ENCODE measurements at places on chromosomes 11 and 22.

DNA sequence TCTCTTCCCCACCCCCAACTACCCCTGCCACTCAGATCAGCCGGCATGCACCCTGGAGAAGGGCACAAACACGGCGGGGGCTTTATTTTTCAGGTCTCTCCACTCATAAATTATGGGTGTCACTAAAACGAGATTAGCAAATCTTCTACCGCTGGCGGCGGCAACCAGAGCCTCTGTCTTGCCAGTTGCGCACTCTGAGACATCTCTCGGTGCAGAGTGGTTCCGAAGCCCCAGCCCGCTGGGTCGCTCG lies 125.3 kb upstream of the C11orf58 start:
- DNase-seq = no peak

- DNase-seq = no peak
These were observed 203.1 kb downstream of the RAB38 start for GRCh38 chr11:87972133-87972532.

GRCh38 chr11:7348432-7349304 lies 97.0 kb downstream of the SYT9 start:
- DNase-seq = peak; percentile 12

DNA sequence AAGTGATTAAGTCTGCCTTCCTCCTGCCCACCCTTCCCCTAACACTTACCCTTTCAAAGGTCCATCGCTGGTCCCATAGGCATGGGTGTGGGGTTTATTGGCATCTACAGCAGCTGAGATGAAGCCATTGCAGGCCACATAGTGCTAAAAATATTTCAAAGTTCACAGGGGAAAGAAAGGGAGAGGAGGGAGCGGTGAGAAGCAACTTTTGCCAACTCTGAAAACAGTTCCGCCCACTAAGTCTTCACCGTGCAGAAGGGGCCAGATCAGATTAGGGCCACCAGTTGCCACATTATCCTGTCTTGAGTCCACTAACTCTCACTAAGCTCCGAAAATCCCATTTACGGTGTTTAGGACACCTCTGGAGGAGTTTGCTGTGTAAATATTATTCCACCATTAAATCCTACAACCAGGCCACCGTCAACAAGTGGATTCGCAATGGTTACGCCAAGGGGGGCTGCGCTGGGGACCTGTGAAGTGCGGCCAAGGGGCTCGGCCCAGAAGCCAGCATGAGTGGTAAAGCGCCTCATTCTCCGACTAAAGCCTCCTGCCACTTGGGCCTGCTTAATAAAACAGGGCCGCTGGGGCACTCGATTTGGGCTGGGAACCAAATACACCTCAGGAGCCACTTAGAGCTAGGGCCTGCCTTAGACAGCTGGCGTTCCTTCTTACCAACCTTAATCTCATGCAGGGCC lies 534.9 kb downstream of the MIAT start:
- no peak for DNase-seq

DNA sequence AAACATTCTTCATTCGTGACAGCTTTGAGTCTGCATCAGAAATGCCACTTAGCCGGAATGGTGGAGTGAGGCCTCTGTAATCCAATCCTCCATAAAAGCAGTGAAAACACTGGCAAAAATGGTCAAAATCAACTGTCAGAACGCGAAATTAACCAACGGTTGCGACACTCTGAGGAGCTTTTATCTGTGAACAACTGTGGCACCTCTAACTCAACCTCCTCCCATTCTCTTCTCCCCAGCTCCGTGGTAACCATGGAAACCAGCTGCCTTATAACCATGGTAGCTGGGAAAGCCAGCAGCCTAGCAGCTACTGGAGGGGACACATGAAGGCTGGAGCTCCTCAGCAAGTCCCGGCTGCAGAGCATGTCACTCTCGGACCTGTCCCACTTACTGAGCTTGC lies 20.3 kb downstream of the AP2A2 start:
- no peak for DNase-seq

- DNase-seq = no peak
These were observed 21.1 kb downstream of the ASCC2 start for GRCh38 chr22:29816980-29817379.

DNA sequence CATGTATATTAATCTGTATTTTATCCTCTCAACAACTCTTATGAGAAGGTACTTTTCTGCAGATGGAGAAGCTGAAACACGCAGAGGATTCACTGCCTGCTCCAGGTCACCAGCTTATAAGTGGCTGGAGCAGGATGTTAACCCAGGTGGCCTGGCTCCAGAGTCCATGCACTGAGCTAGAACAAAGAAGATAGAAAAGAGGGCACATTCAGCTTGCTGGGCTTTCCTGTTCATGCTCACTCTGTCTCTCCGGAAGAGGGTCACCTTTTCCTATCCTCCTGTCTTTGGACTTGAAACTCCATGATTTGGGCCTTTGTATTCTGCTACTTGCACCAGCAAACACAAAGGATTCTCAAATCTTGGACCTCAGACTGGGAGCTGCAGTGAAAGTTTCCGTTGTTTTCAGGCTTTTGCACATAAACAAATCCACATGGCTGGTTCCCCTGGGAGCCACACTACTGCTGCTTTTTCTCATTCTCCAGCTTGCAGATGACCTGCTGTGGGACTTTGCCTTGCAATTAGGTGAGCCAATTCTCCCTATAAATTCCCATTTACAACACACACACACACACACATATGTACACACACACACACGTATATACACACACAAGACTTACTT lies 117.3 kb upstream of the GRK3 start:
- no peak for DNase-seq

DNA sequence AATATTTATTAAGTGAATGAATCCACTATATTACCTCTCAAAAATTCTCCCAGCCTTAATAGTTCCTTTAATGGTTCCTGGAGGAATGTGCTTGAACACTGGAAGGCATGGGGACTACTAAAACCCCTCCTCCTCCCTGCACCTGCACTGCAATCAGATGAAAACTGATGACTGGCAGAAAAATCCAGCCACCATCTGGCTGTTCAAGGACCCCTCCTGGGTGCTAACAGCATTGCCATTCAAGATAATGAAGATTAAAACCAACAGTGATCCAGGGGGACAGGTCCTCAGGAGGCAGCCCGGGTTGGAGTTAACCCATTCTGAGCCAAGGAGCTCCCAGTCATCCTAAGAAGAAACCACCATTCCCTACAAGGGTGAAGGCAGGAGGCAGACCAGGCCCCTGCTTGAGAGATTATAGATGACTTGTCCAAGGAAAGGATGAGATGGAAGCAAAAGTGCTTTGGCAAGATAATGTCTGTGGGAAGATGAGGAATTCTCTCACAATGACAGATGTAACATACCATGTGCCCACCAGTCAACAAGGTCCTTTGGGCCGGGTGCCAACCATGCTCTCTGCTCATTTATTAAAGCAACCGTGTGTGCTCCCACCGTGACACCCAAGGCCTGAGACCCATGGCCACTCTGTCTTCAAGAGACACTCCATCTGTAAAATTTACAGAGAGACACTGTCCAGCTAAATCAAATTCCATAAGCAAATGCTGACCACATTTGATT lies 90.6 kb downstream of the LARGE1 start:
- no peak for DNase-seq

All from urothelium cell line (cell line).